Activated CD8-positive, alpha-beta memory T cell treated with anti-CD3 and anti-CD28 coated beads, Interleukin-2, amount 10 ng/mL, durations not matched to agents 7 days and 5 days (primary cell): ENCODE measurements at places on chromosomes 1 and 21. TPM values are rescaled to one million over a fixed set of nuclear protein-coding genes. Genes with fewer than 3 reads are reported as not detected.

The CFHR5 gene
- total RNA-seq = not detected

The NBPF11 gene
- 7.4 TPM for total RNA-seq

The PLA2G2D gene
- not detected for total RNA-seq

The SLC30A10 gene
- total RNA-seq = not detected

The RIPPLY3 gene
- total RNA-seq = 0.14 TPM

The SLAMF9 gene
- total RNA-seq = not detected

The CLDN19 gene
- not detected for total RNA-seq

The TP73 gene
- total RNA-seq = 15.2 TPM
